ENCODE measurements at places on chromosomes 3 and 15.
A peak's percentile ranks its signal among the peaks of the same experiment; 100 is the strongest.

- no peak for DNase-seq
These were observed 37.7 kb downstream of the CLDN18 start for GRCh38 chr3:138047596-138048158.

GRCh38 chr3:94525043-94525442 lies 462.2 kb downstream of the NSUN3 start:
- no peak for DNase-seq

DNA sequence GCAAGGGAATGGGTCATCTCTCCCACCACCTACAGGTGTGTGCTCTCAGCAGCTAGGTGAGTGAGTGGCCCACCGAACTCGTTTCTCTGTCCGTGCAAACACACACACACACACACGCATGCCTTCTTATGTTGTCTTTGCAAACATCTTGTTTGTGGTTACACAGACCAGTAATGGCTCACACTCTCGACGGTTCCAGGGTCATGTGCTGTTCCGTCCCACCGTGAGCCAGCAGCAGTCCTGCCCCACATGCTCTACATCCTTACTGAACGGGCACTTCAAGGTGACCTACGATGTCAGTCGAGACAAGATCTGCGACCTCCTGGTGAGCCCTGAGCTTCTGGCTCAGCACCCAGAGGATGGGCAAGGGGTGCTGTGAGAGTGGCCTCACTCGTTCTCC lies 4.3 kb downstream of the ITIH1 start:
- DNase-seq: no peak

DNA sequence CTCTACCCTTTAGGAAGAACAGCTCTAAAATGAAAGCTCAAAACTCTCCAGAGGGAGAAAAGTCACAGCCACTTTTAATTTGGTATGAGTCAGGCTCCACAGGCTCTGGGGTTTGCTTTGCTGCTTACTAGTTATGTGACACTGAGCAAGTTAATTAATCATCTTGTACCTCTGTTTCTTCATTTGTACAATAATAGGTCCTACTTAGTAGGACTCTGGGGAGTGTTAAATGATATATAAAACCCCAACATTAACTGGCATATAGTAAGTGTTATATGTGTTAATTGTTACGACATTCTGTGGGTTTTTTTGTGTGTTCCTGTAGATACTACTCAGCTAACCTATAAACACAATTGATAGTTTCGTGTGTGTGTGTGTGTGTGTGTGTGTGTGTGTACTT lies 6.6 kb downstream of the ACKR2 start:
- DNase-seq: no peak

DNA sequence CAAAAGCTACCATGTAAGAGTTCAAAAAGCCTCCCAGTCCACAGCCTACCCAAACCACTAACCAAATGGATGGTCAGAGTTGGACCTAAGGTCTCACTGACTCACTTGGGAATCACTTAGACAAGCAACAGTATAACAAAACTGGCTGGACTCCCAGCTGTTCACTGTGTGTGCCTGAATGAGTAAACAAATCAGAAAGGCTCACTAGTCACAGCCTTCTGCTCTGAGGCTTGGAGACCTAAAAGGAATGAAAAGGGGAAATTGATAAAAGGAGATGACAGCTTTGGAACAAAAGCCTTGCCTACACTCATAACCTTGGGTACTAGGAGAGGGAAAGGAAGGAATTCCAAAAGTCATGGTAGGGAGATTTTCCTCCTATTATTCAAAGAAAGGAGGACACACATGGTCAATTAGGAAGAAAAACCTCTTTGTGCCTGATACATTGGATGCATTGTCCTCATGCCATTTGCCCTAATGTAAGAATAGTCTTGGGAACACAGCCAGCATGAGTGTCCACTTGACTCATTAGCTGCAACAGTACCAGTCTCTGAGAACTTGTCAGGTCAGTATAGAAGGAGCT lies 92.3 kb downstream of the FRMD5 start:
- DNase-seq: peak; percentile 0

DNA sequence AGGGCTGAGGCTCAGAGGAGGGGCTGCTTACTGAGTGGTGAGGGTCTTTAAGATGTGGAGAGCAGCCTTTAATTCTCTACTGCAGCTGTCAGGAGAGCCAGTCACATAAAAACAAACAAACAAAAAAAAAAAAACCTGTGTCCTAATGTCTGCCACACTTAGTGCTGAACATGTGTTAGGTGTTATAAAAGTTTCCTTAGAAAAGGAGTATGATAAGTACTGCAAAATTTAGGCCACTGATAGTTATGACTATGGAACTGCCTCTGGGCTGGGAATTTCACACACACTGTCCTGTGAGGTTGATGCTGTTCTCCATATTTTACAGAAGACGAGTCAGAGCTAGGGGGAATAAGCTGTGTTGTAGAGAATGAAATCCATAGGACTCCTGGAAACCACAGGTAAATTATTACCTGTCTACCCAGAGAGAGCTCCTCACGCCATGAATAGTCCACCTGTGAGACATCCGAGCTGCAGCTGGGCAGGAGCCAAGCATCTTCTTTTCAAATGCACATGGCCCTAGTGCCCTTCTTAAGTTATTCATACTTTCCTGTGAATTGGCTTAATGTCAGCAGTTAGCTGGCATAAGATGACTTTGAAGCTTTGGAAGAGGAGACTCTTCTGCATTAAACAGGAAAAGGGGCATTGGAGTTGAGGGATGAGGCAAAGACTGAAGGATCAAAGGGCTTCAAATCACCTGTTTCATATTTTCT lies 34.5 kb upstream of the SKOR1 start:
- no peak for DNase-seq

DNA sequence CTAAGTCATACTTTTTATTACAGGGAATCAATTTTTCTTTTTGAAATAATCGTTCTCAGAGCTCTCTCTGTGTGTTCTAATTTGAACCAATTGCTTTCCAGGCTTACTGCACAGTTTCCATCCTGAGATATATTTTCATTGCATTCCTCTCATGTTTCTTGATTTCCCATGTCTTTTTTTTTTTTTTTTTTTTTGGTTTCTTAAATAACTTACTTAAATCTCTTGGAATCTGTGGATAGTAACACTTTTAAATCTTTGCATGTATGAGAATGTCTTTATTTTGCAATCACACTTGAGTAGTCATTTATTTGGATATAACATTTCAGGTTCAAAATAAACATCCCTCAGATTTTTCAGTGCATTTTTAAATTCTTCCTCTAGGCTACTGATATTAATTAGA lies 14.5 kb upstream of the ABTB1 start:
- DNase-seq: no peak

DNA sequence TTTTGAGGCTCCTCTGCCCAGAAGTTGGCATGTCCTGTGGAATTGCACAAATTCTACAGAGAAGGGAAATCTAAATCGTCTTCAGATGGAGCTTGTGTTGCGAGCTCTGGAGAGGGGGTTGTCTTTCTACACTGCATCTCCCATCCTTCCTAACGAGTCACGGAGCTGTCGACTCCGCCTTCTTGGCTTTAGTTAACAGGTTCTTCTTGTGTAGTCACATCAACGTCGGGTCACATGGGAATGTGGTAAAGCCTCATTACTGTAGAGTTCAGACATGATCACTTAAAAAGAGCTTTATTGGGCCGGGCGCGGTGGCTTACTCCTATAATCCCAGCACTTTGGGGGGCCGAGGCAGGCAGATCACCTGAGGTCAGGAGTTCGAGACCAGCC lies 60.0 kb downstream of the DNASE1L3 start:
- DNase-seq: no peak

DNA sequence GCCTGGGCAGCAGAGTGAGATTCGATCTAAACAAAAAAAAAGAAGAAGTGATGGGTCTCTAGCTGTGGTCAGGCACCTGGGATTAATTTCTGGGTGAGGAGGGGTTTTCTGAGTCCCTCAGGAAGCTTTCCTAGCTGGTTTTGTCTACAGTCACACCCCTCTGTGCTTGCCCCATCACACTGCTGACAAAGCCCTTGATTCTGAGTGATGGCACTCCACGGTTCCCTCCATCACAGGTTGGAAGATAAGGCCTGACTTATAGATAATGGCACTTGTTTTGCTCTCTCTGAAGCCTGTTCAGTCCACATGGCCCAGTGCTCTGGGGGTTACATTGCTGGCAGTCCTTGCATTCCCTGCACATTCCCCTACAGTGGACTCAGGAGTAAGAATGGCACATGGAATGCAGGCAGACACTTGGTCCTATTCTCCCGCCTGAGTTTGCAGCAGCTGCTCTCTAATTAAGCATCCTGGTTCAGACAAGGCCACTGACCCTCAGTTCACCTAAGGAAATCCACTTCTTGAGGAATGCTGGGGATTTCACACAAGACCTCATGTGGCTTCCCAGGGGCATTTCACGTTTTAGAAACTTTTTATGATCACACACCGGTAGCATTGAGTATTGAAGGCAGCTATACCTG lies 81.0 kb upstream of the NMNAT3 start:
- no peak for DNase-seq

DNA sequence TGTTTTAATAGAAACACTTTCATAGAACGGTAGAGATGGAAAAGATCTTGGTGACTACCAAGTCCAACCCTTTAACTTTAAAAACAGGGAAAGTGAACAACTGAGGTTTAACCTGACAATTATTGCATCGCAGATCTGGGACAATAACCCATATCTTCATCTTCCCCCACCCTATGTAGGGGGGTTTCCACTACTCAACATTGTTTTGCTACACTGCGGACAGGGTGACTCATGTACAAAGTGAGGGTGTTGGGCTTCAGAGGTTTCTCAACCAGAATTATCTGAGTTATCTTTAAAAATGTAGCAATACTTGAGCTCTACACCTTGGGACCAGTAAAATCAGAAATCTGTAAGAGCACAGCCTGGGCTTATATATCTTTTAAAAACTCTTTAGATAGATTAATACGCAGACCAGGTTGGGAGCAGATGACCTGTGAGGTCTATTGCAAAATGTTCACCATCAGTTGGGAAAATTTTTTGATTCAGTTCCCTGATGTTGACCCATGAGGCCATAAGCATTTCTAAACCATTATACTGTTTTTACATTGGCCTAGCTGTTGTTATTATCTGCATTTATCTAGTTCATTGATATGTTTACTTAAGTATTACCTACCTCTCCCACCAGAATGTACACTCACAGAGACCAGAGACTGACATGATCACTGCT lies 103.6 kb upstream of the ICE2 start:
- DNase-seq: no peak

GRCh38 chr3:13708301-13708700 lies 159.4 kb downstream of the FBLN2 start:
- DNase-seq: no peak

DNA sequence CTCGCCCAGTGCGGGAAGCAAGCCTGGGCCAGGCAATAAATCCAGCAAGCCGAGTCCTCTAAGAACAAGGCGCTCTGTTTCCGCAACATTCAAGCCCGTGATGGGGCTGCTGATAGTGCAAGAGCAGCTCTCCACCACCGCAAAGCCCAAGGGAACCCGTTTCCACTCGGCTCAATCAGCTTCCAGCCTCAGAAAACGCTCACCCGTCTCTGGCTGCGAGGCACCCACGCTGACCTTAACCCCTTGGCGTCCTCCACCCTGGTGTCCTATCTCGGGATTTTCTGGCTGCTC lies 17.8 kb downstream of the SPATA12 start:
- peak; percentile 73 for DNase-seq

DNA sequence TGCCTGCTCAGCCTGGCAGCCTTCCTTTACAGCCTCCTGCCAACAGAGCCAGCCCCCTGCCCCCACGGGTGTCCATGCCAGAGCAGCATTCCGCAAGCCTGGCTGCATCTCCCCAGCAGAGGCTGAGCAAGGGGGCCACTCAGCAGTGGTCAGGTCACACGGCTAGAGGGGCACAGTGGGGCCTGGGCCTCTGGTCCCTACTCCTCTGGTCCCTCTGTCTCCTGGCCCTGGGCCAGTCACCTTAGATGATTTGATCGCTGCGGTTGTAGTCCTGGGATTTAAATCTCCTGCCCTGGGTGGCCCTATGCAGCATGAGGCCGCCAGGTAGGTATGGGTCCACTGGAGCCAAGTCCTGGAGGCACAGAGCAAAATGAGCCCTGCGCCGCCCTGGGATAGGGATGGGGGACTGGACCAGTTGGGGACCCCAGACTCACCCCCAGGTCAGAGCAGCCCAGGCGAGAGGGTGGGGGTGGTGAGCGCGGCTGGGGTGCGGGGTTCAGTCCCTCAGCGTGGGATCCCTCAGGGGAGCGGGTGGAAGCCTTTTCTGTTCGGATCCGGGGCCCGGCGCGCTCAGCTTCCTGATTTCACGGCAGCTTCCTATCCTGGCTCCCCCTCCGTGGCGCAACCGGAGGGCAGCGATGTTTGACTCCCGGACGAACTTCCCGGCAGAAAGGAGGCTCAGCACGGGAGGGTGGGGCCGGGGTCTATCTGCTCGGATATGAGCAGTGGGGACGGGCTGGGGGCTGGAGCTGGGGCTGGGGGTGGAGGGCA lies at the start of gene ZBTB47:
TSS of gene ZBTB47 (plus strand) at position 138 of the 771 bp plus-strand sequence. CDS start 4,659 bp downstream, outside the sequence.
- peak; percentile 74 for DNase-seq

DNA sequence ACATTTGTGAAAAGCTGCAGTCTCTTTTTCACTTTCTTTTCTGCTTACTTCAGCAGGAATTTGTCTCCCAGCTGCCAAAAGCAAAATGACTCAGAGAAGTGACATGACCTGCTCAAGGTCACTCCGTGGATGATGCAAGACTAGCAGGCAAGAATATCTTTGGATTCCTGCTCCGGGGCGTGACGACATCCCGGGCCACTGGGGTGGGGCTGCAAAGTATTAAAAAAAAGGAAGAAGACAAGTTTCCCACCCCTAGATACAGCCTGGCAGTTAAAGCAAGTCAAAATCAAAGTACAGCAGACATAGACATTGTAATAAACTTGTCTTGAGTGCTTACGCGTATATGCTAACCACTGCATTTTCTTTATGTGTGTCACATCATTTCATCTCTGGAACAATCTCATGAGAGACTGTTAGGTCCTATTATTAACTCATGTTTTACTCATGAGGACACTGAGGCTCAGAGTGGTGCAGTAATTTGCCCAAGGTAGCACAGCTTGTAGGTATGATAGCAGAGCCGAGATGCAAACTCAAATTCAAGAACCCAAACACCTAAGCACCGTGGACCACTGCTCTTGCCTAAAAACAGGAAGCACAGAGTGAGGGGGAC lies 485.2 kb upstream of the PROK2 start:
- DNase-seq: peak; percentile 95

DNA sequence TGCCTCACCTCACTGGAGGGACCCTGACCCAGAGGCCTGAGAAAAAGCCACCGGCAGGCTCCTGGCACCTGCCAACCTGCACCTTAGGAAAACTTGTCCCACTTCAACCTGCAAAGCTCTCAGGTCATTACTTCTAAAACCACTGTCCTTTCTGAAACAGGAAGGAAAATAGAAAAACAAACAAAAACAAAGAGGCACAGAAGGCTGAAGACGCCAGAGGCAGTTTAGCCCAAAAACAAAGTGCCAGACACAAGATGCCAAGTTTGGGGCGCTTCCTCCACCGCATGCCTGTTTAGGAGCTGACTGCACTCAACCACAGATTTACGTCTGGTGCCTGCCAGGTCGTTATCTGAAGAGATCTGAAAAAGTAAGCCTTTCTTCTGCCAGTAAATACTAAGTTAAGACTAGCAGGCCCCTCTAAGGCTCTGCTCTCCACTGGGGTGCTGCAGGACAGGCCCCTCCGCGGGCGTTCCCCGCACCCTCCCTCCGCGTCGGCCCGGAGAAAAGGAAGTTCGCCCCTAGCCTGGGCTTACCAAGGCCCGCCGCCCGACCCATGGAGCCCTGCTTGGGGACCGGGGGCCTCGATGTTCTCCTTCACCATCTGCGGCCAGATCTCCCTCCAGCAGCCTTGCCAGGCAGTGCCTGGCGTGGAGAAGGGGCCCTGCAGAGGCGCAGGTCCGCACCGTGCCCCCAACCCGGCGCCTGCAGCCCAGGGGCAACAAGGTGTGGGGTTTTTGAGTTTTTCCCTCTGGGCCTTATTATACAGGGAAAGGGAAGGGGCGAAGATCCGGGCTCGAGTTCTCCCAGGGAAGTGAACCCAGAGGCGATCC lies 1.3 kb downstream of the GOLGA8A start:
- peak; percentile 28 for DNase-seq

- no peak for DNase-seq
These were observed 42.5 kb upstream of the SRGAP3 start for GRCh38 chr3:9291821-9292410.
